ENCODE measurements at places on chromosomes 13 and 19.

GRCh38 chr19:18415178-18415867 is 3.9 kb upstream of the SSBP4 start:
- no peak for DNase-seq

DNA sequence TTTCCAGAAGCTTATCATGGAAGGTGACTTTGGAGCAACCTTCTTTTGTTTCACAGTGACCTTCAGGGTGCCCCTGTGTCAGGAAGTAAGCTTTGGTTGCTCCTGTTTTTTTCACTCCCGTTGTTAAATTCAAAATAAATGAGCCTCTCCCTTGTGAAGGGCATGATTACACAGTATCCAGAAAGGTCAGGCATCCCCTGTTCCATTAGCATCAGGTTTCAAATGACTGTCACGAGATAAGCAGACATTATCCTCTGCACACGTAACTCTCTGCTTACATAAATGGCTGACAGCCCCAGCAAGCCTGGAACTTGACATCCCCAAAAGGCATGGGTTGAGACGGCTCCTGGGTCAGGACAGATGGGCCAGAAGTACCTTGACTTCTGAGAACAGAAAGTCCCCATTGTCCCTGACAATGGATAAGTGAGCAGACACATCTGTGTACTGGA is 52.0 kb downstream of the RAB20 start:
- no peak for DNase-seq

DNA sequence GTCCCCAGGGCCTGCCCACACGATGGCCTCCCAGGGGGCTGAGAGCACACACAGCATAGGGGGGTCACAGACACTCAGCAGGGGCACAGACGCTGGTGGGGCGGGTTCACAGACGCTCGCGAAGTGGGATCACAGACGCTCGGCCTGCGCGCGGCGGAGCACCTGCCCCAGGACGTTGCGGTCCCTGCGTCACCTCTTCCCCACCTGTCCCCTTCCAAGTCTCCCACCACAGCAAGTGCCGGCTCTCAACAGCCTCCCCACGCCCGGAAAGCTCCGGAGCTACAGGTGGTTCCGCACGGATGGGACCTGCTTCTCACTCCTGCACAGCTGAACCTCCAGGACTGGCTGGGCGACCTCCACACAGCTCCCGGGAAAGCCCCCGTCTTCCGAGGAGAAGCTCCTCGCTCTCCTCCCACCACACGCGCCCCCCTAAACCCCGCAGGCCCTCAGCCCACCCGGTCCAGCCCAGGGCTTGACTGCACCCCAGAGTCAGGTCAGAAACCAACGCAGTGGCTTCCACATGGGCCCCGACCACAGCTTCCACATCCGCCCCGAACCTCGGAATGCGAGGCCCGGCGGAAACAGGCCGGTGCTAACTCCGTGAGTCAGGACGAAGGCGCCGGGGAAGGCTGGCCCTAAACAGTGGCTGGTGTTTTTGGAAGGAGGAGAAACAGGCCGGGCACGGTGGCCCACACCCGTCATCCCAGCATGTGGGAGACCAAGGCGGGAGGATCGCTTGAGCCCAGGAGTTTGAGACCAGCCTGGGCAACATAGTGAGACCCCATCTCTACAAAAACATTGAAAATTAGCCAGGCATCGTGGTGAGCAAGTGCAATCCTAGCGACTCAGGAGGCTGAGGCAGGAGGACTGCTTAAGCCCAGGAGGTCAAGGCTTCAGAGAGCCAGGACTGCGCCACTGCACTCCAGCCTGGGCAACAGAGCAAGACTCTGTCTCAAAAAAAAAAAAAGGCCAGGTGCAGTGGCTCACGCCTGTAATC is 16.5 kb downstream of the BTBD2 start:
- no peak for DNase-seq

- no peak for DNase-seq
Measured at GRCh38 chr13:57311009-57311586, 144.1 kb downstream of the PRR20E start.

DNA sequence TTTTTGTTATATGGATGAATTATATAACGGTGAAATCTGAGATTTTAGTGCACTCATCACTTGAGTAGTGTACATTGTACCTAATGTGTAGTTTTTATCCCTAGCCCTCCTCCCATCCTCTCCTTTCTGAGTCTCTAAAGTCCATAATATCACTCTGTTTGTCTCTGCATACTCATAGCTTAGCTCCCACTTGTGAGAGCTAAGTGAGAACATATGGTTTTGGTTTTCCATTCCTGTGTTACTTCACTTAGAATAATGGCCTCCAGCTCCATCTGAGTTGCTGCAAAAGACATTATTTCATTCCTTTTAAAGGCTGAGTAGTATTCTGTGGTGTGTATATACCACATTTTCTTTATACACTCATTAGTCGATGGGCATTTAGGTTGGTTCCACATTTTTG is 94.0 kb downstream of the SLC10A2 start:
- DNase-seq: no peak

All from activated CD4-positive, CD25-positive, alpha-beta regulatory T cell (primary cell).